NCI-H2107 (cell line): ENCODE measurements at places on chromosomes 3 and 15.

GRCh38 chr15:63763476-63764123 lies 70.1 kb downstream of the HERC1 start:
- DNase-seq, result no peak

- no peak for DNase-seq
These were observed 33.1 kb upstream of the POLG start for GRCh38 chr15:89367485-89368451.

- DNase-seq, result no peak
These were observed 31.9 kb downstream of the SMAD6 start for GRCh38 chr15:66733976-66734375.

DNA sequence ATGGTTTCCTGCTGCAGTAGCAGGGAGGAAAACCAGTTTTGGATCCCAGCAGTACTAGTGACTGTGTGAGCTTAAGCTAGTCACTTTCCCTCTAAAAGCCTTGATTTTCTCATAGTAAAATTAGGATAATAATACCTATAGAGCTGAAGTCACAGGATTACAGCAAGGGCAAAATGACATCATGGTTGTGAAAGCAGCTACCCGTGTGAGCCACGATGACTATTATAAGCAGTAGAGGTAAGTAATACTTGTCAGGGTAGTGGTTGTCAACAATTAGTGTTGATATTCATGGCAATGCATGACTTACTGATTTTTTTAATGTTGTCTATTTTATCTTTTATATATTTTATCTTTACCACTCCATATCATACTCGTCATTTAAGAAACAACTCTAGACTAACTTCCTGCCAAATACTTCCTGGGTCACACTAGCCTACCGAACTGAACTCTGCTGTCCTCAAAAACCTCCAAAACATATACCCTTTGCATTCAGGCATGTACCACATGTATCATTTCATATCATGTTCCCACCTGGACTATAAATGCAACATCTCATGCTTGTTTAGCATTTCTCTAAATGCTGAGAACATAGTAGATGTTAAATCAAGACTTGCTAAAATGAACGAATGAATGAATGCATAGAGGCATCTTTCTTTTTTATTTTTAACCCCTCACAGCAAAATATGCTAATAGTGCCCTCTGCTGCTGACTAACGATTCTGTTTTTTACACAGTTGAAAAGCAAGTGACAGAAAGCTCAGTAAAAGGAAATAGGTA lies 172.6 kb downstream of the P3H2 start:
- no peak for DNase-seq

DNA sequence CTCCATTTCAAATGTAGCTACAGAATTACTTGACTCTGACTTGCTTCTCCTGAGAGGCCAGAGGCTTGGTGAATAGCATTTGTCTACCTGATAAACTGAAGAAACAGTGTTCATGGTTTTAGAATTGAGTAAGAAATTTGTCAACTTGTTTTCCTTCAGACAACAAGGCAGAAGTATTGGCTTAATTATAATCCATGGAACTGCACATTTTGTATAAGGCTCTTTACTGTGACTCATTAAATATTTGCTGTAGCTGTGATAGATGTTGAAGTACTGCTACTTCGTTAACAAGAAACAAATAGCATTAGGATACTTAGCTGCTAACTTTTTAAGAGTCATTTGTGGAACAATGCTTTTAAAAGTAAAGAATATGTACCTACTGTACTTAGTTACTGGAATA lies 4.6 kb downstream of the UNC13C start:
- no peak for DNase-seq

DNA sequence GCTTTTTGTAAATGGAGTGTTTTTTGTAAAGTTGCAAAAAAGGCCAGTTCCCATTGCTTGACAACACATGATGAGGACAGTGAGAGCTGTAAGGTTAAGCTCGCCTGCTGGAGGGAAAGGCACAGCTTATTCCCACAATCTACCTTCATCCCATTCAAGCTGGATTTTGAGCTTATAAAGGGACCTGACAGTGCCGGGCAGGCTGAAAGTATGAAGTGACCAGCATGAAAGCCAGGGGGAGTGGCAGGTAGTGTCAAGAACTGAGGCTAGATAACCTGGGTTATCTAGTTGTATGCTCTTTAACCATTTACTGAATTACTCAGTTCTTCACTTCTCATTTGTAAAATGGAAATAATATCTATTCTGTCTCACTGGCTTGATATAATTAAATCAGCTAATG lies 52.3 kb upstream of the KPNA4 start:
- DNase-seq, result no peak

- no peak for DNase-seq
These were observed 14.3 kb downstream of the CPN2 start for GRCh38 chr3:194336601-194337355.

DNA sequence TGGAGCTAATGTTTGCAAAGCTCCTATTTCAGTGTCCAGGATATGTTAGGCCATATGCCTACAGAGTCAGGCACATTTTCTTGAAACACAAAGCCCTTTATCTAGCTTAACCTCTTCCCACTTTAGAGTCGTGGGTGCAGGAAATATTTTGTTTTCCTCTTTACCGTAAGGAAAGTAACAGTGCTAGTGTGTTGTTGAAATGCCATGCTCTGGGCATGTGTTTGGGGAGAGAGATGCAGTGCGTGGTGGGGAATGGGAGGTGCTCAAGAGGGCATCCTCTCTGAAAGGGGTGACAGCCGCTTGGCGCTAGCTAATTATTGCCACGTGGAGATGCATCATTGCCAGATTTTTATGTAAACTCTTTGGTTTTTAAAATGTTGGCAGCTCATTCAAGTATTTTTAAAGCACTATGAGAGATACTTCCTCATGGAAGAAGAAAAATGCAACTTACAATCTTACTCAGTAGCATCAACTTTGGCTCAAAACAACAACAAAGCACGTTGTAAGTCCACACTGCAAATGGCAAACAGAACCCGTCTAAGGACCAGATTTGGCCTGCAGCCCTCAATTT lies 152.6 kb downstream of the LPP start:
- DNase-seq, result no peak

DNA sequence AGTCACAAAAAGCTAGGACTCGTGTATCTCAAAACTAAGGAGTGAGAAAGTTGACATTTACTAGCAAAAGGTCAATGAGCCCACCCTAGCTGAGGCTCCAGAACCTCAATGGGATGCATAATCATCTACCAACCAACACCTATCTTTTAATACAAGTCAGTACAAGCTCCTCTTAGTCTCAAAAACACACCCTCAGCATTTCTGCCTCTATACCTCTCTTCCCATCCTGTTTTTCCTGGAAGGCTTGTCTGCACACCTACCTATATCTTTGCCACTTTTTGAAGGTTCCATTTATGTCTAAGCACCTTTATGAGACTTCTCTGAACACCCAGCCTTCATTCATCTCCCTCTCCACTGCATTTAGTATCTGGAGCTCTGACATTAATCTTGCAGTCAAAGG lies 10.0 kb downstream of the WWTR1 start:
- DNase-seq, result no peak

GRCh38 chr3:61862614-61863289 lies 301.4 kb downstream of the PTPRG start:
- no peak for DNase-seq
